ENCODE measurements at places on chromosomes 3 and 15. TPM values are rescaled to one million over a fixed set of nuclear protein-coding genes. Genes with fewer than 3 reads are reported as not detected.

DNA sequence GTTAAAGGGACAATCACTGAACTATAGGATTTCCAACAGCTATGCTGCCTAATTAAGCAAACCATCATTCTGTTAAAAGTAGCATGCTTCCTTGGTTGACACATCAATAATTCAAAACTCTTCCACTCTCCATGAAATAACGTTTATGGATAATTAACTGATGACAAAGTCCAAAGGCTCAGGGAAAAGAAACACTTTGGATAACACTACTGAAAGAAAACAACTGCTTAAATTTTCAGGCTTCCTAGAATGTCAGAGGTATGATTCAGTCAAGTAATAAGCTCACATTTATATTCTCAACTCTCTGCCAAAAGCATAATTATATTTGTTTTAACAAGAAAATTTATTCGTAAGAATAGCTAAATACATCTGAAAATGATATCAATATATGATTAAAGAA lies 49.6 kb downstream of the WDR72 start:
- no peaks in the 10 kb centered on the region for H3K27me3 ChIP-seq
- no peak overlapping the region for H3K4me3 ChIP-seq
- no peaks in the 10 kb centered on the region for H3K4me1 ChIP-seq
- peaks cover 10% of the 10 kb centered on the region for H3K36me3 ChIP-seq
- no peak overlapping the region for H3K27ac ChIP-seq

GRCh38 chr3:194688946-194689345 lies 3.3 kb downstream of the FAM43A start:
- H3K4me3 ChIP-seq: no peak overlapping the region
- no peaks in the 10 kb centered on the region for H3K36me3 ChIP-seq
- no peaks in the 10 kb centered on the region for H3K27me3 ChIP-seq
- no peak for DNase-seq
- peaks cover 40% of the 10 kb centered on the region for H3K4me1 ChIP-seq

GRCh38 chr3:38397320-38397719 lies 50.7 kb downstream of the XYLB start:
- peak; percentile 39 for DNase-seq
- H3K36me3 ChIP-seq: no peaks in the 10 kb centered on the region
- H3K27me3 ChIP-seq: no peaks in the 10 kb centered on the region
- H3K4me1 ChIP-seq: no peaks in the 10 kb centered on the region
- H3K27ac ChIP-seq: no peak overlapping the region

DNA sequence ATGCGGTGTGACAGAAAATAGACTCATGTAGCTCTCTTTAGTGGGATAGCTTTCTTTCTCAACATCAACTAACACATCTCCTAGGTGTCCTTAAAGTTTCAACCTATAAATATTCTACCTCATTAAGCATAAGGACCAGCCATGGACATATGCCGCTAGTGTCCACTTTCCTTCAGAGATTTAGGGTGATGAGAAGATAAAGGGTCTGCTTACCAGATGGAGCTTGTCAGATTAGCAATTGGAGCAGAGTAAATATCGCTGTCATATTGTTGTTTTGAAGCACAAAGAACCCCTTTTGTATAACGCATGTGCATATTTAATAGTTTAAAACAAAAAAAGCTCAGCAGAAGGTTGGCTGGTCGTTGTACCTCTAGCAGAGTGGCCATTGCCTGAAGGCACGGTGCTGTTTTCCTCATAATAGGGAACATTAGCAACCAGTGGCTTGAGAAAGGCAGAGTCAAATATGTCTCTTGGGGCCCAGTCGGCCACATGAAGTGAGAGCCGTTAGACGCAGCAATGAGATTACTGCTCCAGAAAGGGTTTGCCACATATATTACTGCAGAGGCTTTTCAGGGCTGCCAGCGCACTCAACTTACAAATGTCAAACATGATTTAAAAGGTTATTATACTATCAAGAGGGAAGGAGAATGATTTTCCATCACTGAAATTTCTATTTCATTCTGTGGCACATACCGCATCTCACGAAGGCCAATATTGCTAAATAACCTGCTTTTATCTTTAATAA lies 264.2 kb downstream of the ROBO2 start:
- H3K36me3 ChIP-seq: no peaks in the 10 kb centered on the region
- H3K27me3 ChIP-seq: no peaks in the 10 kb centered on the region
- no peak for DNase-seq
- H3K4me3 ChIP-seq: no peak overlapping the region
- H3K4me1 ChIP-seq: no peaks in the 10 kb centered on the region

DNA sequence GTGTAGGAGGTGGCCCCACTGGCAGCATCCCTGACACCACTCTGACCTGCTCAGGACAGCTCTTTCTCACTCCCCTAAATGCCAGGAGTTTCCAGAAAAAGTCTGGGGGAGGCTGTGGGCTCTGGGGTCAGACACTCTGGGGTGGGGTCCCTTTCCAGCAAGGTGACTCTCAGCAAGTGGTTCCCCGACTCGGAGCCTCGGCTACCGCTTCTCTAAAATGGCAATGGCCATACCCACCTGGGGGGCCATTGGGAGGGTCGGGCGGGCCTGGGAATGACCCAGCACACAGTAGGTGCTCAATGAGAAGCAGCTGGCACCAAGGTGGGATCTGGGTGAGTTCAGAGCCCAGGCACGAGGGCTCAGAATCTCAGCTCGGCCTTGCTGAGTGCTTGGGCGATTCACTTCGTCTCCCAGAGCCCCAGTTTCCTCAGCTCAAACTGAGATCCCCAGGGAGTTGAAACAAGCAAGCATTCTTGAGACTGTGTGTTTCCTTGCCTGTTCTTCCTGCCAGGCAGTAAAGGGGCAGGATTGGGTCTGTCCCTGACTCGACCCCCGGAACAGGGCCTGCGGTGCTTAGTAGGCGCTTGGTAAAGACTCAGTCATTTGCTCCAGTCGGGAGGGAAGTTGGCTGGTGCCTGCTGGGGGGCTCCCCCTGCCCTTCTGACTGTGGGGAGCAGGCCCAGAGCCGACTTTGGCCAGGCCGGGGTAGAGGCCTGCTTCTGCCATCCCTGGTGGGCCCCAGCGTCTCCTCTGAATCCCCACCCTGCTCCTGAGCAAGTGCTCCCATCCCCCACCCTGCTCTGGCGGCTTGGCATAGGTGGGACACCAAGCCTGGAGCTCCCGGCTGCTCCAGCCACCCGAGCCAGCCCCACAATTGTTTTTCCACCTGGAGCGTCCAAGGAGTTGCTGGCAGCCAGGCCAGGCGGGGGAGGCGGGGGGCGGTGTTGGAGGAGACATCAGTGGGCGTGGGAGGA lies 32.9 kb upstream of the FBLN2 start:
- H3K27me3 ChIP-seq: no peaks in the 10 kb centered on the region
- H3K4me3 ChIP-seq: no peak overlapping the region
- DNase-seq: no peak
- H3K27ac ChIP-seq: peak overlapping the region; percentile 48
- H3K4me1 ChIP-seq: no peaks in the 10 kb centered on the region

GRCh38 chr3:123552095-123552714 lies 32.6 kb downstream of the HACD2 start:
- H3K27ac ChIP-seq: no peak overlapping the region
- H3K4me3 ChIP-seq: no peak overlapping the region
- H3K27me3 ChIP-seq: no peaks in the 10 kb centered on the region
- no peaks in the 10 kb centered on the region for H3K4me1 ChIP-seq
- no peaks in the 10 kb centered on the region for H3K36me3 ChIP-seq

- H3K4me3 ChIP-seq: no peak overlapping the region
- H3K27me3 ChIP-seq: no peaks in the 10 kb centered on the region
- no peaks in the 10 kb centered on the region for H3K4me1 ChIP-seq
Observed at GRCh38 chr3:139695426-139696313, 17.9 kb upstream of the NMNAT3 start.

DNA sequence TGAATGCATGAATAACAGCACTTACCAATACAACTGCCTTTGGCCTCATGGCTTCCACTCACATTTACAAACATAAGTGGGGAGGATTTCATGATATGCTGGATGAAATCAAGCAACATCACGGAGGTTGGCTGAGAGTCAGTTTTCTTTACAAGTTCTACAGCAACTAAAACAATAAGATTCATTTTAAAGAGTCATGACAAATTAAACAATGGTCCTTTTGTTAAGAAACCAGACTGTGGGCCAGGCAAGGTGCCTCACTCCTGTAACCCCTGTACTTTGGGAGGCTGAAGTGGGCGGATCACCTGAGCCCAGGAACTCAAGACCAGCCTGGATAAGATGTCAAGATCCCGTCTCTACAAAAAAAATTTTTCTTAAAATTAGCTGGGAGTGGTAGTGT lies 12.4 kb downstream of the ATR start:
- H3K27ac ChIP-seq: no peak overlapping the region
- no peak overlapping the region for H3K4me3 ChIP-seq
- peak; percentile 8 for DNase-seq
- no peaks in the 10 kb centered on the region for H3K27me3 ChIP-seq
- H3K4me1 ChIP-seq: peaks cover 6% of the 10 kb centered on the region
- peaks cover 7% of the 10 kb centered on the region for H3K36me3 ChIP-seq

- no peak for DNase-seq
- H3K4me1 ChIP-seq: no peaks in the 10 kb centered on the region
- no peak overlapping the region for H3K27ac ChIP-seq
- H3K4me3 ChIP-seq: no peak overlapping the region
- no peaks in the 10 kb centered on the region for H3K27me3 ChIP-seq
Observed at GRCh38 chr3:7436542-7436941, 575.6 kb downstream of the GRM7 start.

DNA sequence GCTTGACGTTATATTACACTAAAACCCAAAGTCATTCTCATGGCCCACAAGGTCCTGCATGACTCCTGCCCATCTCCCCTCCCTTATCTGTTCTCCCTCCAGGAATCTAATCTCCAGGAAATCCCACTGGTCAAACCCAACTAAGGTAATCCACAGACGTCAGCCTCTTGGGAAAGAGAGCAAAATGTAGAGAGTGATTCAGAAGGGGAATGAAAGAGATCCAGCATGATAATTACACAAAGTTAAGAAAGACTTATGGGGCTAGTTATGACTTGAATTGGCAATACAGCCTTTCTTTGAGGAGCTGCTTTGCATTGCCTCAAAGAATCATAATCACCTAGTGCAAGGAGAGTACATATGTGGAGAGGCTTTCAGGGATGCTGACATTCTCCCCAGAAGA lies 137.8 kb upstream of the MYRIP start:
- no peaks in the 10 kb centered on the region for H3K36me3 ChIP-seq
- H3K27ac ChIP-seq: no peak overlapping the region
- H3K4me1 ChIP-seq: no peaks in the 10 kb centered on the region
- no peak for DNase-seq

- no peak for DNase-seq
- H3K27me3 ChIP-seq: no peaks in the 10 kb centered on the region
- no peaks in the 10 kb centered on the region for H3K4me1 ChIP-seq
- no peaks in the 10 kb centered on the region for H3K36me3 ChIP-seq
Observed at GRCh38 chr15:81740416-81740815, 305.4 kb downstream of the MEX3B start.

- no peak overlapping the region for H3K4me3 ChIP-seq
- no peak for DNase-seq
- no peaks in the 10 kb centered on the region for H3K27me3 ChIP-seq
- H3K36me3 ChIP-seq: no peaks in the 10 kb centered on the region
Observed at GRCh38 chr3:140585828-140586227, 92.0 kb upstream of the TRIM42 start.

DNA sequence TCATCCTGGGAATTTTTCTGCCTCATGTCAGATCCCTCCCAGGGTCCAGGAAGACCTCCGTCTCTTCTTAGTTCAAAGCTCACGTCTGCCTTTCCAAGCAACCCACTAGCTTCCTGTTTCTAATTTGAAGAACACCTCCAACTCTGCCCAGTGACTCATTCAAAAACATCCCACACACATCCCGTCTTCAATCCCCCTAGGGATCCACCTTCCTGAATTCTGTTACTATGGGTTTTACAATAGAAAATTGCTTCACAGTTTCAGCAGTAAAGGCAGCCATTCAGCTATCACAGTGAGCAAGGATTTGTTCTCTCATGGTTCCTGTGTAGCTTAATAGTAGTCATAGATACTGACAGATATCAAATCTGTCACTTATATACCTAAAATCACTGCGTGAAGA lies 308.3 kb upstream of the CCDC54 start:
- H3K36me3 ChIP-seq: no peaks in the 10 kb centered on the region
- no peak overlapping the region for H3K27ac ChIP-seq
- no peak for DNase-seq

GRCh38 chr15:25655207-25655948 lies 207.7 kb downstream of the ATP10A start:
- H3K27ac ChIP-seq: no peak overlapping the region
- no peaks in the 10 kb centered on the region for H3K4me1 ChIP-seq
- no peak overlapping the region for H3K4me3 ChIP-seq
- no peaks in the 10 kb centered on the region for H3K36me3 ChIP-seq
- DNase-seq: no peak

GRCh38 chr3:121592856-121593702 lies at the start of gene FBXO40:
FBXO40 (plus strand) TSS chr3:121593379; CDS start chr3:121620576, 27,197 bp downstream.
- H3K36me3 ChIP-seq: no peaks in the 10 kb centered on the region
- no peak within 1 kb of the TSS for H3K27ac ChIP-seq
- DNase-seq: no peak
- no peak within 1 kb of the TSS for H3K4me3 ChIP-seq
- H3K4me1 ChIP-seq: no peaks in the 10 kb centered on the region

The RARB gene
- total RNA-seq: 13.6 TPM

The UQCC5 gene
- total RNA-seq: 6.8 TPM

The CLDN18 gene
- not detected for total RNA-seq

The MYEF2 gene
- 6.4 TPM for total RNA-seq

The C2CD4B gene
- total RNA-seq: 6.7 TPM

The RAB27A gene
- 33.3 TPM for total RNA-seq

The LRRK1 gene
- 8.8 TPM for total RNA-seq

The TICRR gene
- not detected for total RNA-seq

The FOXB1 gene
- total RNA-seq: not detected

The SNUPN gene
- 25.3 TPM for total RNA-seq

The TMED3 gene
- 159 TPM for total RNA-seq

The LXN gene
- total RNA-seq: 42.3 TPM

The GPR156 gene
- not detected for total RNA-seq

The SCAANT1 gene
- total RNA-seq: not detected

The GHSR gene
- total RNA-seq: not detected

The LSAMP gene
- total RNA-seq: 1.9 TPM

Data from thyroid gland (tissue), 4 donors.